ENCODE measurements at places on chromosomes 2 and 18. TPM values are rescaled to one million over a fixed set of nuclear protein-coding genes. Genes with fewer than 3 reads are reported as not detected.

Gene TCF23
- not detected for total RNA-seq

DNA sequence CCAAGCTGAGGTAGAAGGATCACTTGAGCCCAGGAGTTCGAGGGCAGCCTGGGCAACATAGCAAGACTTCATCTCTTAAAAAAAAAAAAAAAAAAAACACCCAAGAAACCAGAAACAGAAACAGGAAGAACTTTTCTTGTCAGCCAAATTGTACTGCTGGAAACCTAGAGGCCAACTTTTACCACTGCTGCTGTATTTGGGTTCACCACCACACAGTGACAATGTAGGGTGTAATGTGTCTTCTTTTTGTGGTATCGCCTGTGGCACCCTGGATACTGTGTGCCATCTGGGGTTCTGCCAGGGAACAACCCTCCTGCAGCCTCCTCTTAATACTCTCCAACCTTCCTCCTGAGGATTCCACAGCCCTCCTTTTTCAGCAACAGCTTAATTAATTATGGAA lies 72.6 kb downstream of the STK39 start:
- H3K4me3 ChIP-seq, result no peak overlapping the region
- no peaks in the 10 kb centered on the region for H3K4me1 ChIP-seq
- no peak overlapping the region for H3K27ac ChIP-seq
- H3K36me3 ChIP-seq, result no peaks in the 10 kb centered on the region
- no peaks in the 10 kb centered on the region for H3K27me3 ChIP-seq

Gene CPS1
- 2.4 TPM for total RNA-seq

- no peaks in the 10 kb centered on the region for H3K27me3 ChIP-seq
- DNase-seq, result no peak
- no peaks in the 10 kb centered on the region for H3K4me1 ChIP-seq
- no peak overlapping the region for H3K4me3 ChIP-seq
These were observed 133.8 kb upstream of the ACVR2A start for GRCh38 chr2:147711031-147711430.

DNA sequence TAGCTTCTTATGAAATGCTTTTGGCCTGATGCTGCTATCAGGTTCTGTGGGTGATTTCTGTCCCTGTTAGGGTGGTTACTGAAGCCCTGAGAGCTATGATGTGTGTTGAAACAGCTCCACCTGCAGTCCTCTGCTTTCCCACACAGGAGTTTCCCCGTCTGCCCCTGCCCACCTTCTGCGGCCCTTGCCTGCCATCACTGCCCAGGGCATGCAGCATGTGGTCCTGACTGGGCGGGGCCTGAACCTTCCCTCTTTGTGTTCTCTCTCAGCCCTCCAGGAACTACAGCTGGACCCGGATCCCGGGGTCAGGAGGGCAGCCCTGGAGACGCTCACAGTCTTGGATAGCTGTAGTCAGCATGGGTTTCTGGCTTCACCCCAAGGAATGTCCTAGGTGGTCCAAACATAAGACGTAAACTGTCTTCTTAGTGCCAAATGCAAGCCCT lies 21.4 kb downstream of the HJURP start:
- H3K27ac ChIP-seq, result no peak overlapping the region
- no peaks in the 10 kb centered on the region for H3K27me3 ChIP-seq
- no peak for DNase-seq
- H3K36me3 ChIP-seq, result no peaks in the 10 kb centered on the region

Gene ALKAL2
- total RNA-seq, result not detected

DNA sequence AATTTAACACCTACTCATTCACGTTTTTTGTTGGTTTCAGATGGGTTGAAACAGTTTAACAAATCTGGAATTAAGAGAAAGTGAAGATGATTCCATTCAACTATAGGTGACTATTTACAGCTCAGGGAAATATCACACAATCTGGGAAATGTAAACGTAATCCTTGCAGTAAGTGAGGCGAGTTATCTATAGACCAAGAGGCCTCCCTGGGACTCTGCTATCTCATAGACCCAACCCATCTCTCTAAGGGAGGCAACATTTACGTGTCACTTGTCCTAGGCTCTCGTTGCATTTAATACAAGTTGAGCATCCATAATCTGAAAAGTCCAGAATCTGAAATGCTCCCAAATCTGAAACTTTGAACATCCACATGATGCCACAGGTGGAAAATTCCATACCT lies 2.0 kb upstream of the MOB4 start:
- no peaks in the 10 kb centered on the region for H3K36me3 ChIP-seq
- H3K27me3 ChIP-seq, result no peaks in the 10 kb centered on the region
- H3K4me3 ChIP-seq, result no peak overlapping the region
- peaks cover 26% of the 10 kb centered on the region for H3K4me1 ChIP-seq
- peak overlapping the region; percentile 93 for H3K27ac ChIP-seq

GRCh38 chr2:43041661-43042360 lies 184.6 kb downstream of the ZFP36L2 start:
- no peak overlapping the region for H3K4me3 ChIP-seq
- H3K27ac ChIP-seq, result no peak overlapping the region
- peaks cover 13% of the 10 kb centered on the region for H3K4me1 ChIP-seq
- DNase-seq, result no peak
- no peaks in the 10 kb centered on the region for H3K27me3 ChIP-seq
- no peaks in the 10 kb centered on the region for H3K36me3 ChIP-seq

DNA sequence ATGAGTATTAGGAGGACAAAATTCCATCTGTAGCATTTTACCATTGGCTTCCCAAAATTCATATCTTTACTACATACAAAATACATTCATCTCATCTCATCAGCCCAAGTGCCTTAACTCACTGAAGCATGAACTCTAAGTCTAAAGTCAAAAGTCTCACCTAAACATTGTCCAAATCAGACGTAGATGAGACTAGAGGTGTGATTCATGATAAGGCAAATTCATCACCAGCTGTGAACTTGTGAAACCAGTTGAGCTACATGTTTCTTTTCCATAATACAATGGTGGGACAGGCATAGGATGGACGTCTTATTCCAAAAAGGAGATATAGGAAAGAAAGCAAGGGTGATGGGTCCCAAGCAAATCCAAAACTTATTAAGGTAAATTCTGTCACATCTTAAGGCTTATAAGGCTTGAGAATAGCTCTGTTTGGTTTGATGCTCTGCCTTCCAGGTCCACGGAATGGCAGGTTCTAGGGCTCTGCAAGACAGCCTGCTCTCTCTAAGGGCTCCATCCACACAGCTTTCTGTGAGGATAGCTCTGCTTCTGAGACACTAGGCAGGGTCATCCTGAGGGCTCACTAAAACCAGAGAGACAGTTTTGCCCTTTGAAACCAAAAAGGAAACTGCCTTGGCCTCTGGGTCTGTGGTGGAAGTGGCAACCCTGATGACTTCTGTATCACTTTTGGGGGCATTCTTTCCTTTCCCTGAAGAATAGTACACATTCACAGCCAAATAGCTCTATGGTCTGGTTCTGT lies 9.6 kb downstream of the IFIH1 start:
- H3K27ac ChIP-seq, result no peak overlapping the region
- H3K4me1 ChIP-seq, result no peaks in the 10 kb centered on the region
- H3K36me3 ChIP-seq, result no peaks in the 10 kb centered on the region
- H3K27me3 ChIP-seq, result no peaks in the 10 kb centered on the region
- no peak overlapping the region for H3K4me3 ChIP-seq

Gene PKP4
- 32.1 TPM for total RNA-seq

DNA sequence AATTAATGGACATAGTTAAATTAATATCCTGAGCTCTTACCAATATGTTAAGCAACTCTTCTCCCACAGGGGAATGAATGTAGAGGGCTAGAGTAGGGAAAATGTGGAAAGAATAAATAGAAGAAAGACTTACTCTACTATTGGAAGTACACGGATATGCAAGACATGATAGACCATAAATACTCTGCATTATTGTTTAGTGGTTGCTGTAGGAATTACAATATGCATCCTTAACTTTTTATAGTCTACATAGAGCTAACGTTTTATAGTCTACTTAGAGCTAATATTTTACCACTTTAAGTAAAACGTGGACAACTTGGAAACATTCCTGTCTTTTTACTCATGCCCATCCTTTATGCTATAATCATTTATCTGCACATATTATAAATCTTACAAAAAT lies 163.8 kb upstream of the GALNT5 start:
- no peaks in the 10 kb centered on the region for H3K4me1 ChIP-seq
- H3K4me3 ChIP-seq, result no peak overlapping the region
- no peaks in the 10 kb centered on the region for H3K27me3 ChIP-seq

Gene NYAP2
- 1.7 TPM for total RNA-seq

- no peak overlapping the region for H3K27ac ChIP-seq
- no peak overlapping the region for H3K4me3 ChIP-seq
- no peaks in the 10 kb centered on the region for H3K27me3 ChIP-seq
- no peaks in the 10 kb centered on the region for H3K36me3 ChIP-seq
- H3K4me1 ChIP-seq, result no peaks in the 10 kb centered on the region
These were observed 263.2 kb downstream of the TGIF1 start for GRCh38 chr18:3713166-3713565.

GRCh38 chr2:204012072-204012653 lies 75.6 kb downstream of the ICOS start:
- H3K4me3 ChIP-seq, result no peak overlapping the region
- no peaks in the 10 kb centered on the region for H3K36me3 ChIP-seq
- H3K4me1 ChIP-seq, result no peaks in the 10 kb centered on the region
- no peak overlapping the region for H3K27ac ChIP-seq
- DNase-seq, result no peak

DNA sequence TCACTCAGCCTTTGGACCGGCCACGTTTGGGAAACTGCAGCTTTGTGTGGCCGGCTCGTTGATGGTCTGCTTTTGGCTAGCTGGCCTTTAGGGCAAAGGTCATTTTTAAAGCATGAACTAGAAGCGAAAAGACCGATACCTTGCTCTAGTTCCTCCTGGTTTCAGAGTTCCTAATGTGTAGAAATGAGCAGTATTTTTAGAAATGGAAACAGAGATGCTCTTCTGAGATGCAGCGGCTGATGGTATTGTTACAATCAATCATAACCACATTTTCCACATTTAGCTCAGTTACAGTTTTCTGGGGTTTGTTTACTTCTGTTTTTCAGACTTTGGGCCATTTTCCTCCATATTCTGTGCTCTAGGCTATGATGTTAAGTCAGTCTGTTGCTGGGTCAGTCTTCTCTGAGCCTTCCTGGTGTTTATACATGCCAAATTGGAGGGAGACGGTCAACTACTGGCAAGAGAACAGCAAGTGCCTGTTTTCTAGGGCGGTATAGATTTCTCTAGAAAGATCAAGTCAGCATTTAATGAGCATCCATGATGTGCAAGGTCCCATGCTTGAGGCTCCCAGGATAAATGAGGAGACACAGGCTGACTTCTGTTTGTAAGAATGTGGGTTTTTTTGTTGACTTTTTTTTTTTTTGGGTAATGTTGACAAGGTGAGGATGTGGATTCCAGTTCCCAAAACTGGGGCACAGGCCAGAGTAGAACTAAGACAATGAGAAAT lies 28.0 kb downstream of the RNF144A start:
- H3K27ac ChIP-seq, result peak overlapping the region; percentile 65
- no peak overlapping the region for H3K4me3 ChIP-seq
- H3K27me3 ChIP-seq, result no peaks in the 10 kb centered on the region

Gene CDH19
- total RNA-seq, result 1.0 TPM

- H3K27ac ChIP-seq, result no peak overlapping the region
- no peaks in the 10 kb centered on the region for H3K27me3 ChIP-seq
- H3K36me3 ChIP-seq, result no peaks in the 10 kb centered on the region
- no peak overlapping the region for H3K4me3 ChIP-seq
- DNase-seq, result no peak
These were observed 65.5 kb upstream of the FHL2 start for GRCh38 chr2:105464325-105464724.

DNA sequence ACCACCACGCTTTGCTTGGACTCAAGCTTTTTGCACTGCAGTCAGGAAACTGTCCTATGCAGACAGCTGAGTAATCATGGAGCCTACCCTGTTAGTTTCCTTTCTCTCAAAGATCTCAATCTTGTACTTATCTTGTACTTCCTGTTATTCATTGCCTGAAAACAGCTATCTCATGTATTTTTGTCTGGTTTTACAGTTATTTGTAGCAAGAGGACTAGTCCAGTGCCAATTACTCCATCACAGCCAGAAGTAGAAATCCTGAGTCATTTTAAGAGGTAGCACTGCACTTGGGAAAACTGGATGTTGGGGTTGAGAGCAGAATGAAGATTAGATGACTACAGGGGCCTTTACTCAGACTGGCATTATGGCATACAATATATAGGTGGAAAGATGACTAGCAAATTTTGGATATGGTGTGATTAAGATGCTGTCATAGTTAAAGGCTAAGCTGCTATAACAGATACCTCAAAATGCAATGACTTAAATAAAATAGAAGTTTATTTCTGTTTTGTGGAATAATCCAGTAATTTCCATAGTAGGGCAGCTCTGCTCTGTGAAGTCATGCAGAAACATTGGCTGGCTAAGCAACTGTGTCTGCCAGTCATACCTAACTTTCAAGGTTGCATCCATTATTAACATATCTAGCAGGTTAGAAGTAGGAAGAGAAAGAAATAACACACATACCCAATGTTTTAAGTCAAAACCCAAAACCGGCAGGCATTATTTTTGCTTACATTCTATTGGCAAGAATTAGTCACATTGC lies 21.1 kb upstream of the CHMP3 start:
- H3K27me3 ChIP-seq, result no peaks in the 10 kb centered on the region
- DNase-seq, result no peak
- no peak overlapping the region for H3K27ac ChIP-seq
- H3K4me3 ChIP-seq, result no peak overlapping the region

DNA sequence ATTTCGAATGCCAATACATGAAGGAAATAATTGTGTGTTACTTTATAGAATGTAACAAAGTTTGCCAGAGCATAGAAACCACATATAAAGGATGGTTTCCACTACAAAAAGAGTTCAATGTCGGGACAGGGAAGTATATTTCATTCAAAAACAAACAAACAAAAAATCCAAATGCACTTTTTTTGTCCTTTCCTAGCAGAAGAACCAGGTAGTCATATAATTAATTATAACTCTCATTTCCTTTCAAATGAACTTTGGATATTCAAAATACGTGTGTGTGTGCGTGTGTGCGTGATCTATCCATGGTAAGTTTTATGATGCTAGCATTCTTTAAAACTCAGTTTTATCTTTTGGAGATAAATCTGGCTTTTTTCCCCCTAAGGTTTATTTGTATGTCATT lies 8.3 kb downstream of the FN1 start:
- H3K4me3 ChIP-seq, result no peak overlapping the region
- no peak overlapping the region for H3K27ac ChIP-seq
- no peak for DNase-seq

DNA sequence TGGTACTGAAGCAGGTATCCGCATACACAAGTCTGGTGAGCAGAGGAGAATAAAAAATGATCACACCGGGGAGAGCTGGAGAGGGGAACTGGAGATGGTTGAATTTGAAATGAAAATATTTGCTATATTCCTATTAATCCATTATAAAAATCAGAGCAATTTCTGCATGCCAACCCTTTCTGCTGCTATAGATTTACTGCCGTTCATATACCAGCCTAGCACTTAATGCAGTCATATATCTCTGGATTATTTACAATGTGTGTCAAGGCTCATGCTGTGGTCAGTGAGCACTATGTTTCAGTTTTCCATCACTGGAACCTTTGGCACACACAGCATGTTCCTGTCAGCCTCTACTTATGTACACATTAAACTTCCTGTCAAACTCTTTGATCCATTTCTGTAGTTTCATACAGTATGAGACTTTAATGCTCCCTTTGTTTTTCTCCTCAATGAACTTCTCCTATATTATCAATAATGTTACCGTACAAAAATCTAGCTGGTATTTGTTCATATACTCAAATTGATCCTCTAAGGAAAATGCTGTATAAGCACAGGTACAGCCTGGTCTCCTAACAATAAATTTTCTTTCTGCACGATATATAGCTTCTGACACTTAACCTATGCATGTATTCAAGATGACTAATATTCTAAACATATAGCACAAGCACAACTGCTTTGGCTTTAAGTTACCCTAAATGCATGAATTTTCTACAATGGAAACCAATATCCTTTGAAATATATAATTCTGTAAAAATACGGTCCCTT lies 36.7 kb downstream of the FANCL start:
- no peak overlapping the region for H3K27ac ChIP-seq
- H3K4me3 ChIP-seq, result no peak overlapping the region
- H3K36me3 ChIP-seq, result no peaks in the 10 kb centered on the region
- no peak for DNase-seq

Measured in gastrocnemius medialis (tissue), 4 donors.